ENCODE measurements at places on chromosomes 2 and 18.

DNA sequence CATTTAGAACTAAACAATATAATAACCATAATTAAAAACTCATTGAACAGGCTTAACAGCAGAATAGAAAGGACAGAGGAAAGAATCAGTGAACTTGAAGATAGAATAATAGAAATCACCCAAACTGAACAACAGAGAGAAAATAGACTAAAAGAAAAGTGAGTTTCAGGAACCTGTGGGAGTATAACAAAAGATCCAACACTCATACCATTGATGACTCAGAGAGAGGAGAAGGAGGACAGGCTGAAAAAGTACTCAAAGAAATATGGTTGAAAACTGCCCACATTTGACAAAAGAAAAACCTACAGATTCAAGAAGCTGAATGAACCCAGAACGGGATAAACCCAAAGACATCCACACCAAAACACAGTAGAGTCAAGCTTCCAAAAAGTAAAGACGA is 54.2 kb upstream of the FMNL2 start:
- no peak for DNase-seq

GRCh38 chr18:62140259-62140658 is 46.6 kb downstream of the PIGN start:
- DNase-seq: no peak

GRCh38 chr2:210195101-210195852 is 24.1 kb upstream of the KANSL1L start:
- no peak for DNase-seq

GRCh38 chr2:227890495-227891079 is 19.2 kb downstream of the DAW1 start:
- DNase-seq: peak; percentile 53

DNA sequence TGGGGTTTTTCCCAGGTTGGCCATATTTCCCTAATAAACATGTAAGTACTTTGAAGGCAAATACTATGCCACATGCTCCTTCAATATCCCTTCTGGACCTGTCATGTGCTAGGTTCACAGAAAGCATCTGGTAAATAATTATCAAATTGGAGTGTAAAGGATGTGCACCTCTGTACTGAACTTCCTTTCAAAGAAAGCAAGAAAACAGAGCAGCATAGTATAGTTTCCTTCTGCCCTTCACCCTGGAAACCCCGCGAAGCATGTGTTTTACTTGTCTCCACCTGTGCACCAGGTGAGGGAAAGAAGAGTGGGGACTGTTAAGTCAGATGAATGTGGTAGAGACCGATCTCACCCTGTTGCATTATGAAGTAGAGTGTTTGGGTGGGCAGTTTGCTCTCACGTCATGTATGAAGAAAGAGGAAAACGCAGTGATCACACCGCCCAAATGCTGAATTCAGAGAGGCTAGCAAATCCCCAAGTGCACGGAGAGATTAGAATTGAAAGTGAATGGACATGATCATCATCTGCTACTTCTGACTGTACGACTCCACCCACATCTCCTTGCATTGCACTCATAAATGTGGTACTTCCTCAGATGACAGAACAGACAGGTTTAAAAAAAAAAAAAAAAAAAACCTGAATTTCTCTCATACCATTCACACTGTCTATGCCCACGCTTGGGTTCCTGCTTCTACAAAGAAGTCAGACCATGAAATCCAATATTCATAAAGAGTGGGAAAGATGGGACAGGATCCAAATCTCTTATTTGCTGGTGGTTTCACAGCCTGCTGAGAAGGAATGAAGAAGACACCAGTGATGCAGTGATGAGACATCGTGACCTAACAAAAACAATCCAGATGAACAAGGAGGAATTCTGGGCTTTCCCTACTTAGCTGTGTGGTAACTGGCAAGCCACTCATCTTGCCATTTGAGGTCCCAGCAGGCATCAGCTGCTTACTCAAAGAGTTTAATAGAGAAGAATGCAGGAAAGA is 448.6 kb downstream of the BCL11A start:
- no peak for DNase-seq

DNA sequence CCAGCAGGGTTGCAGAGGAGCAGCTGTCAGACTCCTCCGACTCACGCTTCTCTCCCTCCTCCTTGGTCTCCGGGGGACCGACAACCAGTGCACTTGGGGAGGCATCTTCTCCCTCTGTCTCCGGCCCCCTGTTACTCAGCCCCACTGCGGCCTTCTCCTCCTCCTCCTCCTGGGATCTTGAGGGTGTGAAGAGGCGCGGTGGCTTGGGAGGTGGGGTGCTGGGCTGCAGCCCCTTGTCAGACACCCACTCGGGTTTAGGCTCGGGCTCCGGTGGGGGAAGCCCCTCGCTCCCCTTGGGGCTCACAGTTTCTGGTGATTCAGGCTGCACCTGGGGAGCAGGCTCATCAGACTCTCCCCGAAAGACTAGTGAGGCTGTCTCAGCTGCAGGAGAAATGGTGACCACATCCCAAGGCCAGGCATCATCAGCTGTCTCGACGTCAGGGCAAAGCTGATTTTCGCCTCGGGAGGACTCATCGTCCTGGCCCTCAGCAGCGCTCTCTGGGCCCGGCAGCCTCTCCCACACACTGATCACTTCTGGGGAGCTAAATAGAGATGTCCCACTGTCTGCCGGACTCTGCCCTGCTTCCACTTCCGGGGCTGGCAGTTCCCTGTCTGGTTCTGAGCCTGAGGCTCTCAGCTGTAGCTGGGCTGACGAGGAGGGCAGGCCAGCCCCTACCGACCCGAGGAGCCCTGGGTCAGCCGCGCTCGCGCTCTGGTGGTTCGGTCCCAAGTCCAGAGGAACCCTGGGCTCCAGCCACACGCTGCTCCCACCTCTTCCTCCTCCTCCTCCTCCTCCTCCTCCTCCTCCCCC is 9.0 kb upstream of the SFXN5 start:
- DNase-seq: no peak

- DNase-seq: no peak
Observed at GRCh38 chr2:97653874-97654273, 8.0 kb downstream of the COX5B start.

- DNase-seq: no peak
Observed at GRCh38 chr2:105176429-105176828, 65.1 kb upstream of the GPR45 start.

GRCh38 chr2:189176516-189176915 is 3.0 kb downstream of the COL5A2 start:
- DNase-seq: no peak

Measured in NCI-H510A (cell line).